Activated naive CD8-positive, alpha-beta T cell treated with anti-CD3 and anti-CD28 coated beads, Interleukin-2, amount 50 U/mL, for 24 hours (primary cell): ENCODE measurements at places on chromosomes 11 and 22.

GRCh38 chr11:64745189-64745520, 1.2 kb upstream of the RASGRP2 start:
- H3K27ac ChIP-seq, result peak overlapping the region; percentile 60
- H3K27me3 ChIP-seq, result peaks cover 7% of the 10 kb centered on the region
- no peaks in the 10 kb centered on the region for H3K36me3 ChIP-seq
- peak overlapping the region; percentile 76 for H3K4me3 ChIP-seq

DNA sequence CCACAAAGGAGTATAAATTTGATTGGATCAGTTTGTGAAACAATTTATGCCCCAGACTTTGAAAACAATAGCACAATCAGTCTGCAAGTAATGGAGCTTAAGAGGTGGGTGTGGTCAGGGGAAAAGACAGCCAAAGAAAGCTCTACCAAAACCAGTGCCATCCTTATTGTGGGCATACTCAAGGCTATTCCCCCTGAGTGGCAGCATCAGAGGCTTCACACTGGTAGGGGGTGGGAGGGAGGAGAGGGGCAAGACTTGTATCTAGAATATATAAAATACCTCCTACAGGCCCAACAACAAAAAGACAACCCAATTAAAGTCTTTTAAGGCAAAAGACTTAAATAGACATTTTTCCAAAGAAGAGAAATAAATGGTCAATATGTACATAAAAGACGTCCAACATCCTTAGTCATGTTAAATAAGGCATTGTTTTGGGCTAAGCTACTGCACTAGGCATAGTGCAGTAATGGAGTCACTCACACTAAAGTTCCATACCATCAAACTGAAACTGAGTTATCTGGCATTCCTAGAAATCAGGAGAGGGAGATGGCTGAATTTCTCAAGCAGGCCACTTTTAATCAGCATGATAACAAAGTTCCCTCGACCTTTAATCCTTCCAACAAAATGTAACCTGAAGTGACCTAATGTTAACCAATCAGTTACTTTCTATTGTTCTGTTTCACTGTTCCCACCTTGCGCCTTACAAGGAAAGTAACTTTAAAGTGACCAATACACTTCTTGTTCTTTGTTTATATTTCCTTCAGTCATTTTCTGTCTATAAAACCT, 24.8 kb downstream of the NARS2 start:
- no peak overlapping the region for H3K27ac ChIP-seq
- no peak for DNase-seq
- no peak overlapping the region for H3K4me3 ChIP-seq
- peaks cover 23% of the 10 kb centered on the region for H3K36me3 ChIP-seq
- peaks cover 6% of the 10 kb centered on the region for H3K4me1 ChIP-seq

GRCh38 chr22:30694640-30695350, at the start of gene OSBP2:
OSBP2 (plus strand) TSS chr22:30694874; CDS start chr22:30694910, 36 bp downstream.
- H3K27me3 ChIP-seq, result peaks cover 22% of the 10 kb centered on the region
- H3K4me1 ChIP-seq, result peaks cover 7% of the 10 kb centered on the region
- no peaks in the 10 kb centered on the region for H3K36me3 ChIP-seq
- DNase-seq, result peak; percentile 31
- H3K4me3 ChIP-seq, result peak within 1 kb of the TSS; percentile 83

DNA sequence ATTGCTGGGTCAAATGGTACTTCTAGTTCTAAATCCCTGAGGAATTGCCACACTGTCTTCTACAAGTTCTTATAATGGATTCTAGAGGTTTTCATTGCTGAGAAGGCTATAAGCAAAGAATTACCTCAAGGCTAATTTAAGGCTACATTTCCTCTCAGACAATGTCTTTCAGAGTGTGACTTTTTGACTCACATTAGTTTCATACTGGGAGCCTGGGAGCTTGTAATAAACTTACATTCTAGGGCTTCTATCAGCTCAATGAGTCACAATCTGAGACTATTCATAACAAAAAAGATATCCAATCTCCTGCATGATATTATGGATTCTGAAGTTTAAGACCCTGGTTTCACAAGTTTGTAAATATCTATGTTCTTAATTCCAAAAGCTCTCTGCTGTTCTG, 408.7 kb downstream of the LRRC4C start:
- no peaks in the 10 kb centered on the region for H3K36me3 ChIP-seq
- H3K27me3 ChIP-seq, result no peaks in the 10 kb centered on the region
- no peaks in the 10 kb centered on the region for H3K4me1 ChIP-seq

- peaks cover 5% of the 10 kb centered on the region for H3K27me3 ChIP-seq
- H3K36me3 ChIP-seq, result no peaks in the 10 kb centered on the region
- H3K4me3 ChIP-seq, result no peak overlapping the region
- H3K4me1 ChIP-seq, result peaks cover 1% of the 10 kb centered on the region
- DNase-seq, result no peak
Measured at GRCh38 chr11:117426941-117427340, 99.3 kb downstream of the CEP164 start.
